ENCODE measurements at places on chromosomes 5 and 9.
A peak's percentile ranks its signal among the peaks of the same experiment; 100 is the strongest.

DNA sequence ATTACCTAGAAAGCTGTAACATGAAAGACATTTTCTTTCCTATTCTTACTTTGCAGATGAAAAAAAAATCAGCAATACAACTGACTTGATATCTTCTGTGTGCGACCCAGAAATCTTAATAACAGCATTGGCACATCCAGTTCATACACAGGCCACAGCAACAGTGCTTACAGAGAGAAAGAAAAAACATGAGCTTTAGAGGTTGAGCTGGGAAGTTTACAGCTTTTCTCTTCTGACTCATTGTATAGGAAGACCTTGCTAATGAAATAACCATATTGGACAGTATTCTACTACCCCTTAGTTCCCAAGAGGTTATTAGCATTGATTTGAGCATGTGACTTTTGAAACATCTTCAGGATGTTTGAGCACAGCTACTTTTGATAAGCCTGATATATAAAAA, 1033.4 kb upstream of the DMAC1 start:
- no peak for DNase-seq

DNA sequence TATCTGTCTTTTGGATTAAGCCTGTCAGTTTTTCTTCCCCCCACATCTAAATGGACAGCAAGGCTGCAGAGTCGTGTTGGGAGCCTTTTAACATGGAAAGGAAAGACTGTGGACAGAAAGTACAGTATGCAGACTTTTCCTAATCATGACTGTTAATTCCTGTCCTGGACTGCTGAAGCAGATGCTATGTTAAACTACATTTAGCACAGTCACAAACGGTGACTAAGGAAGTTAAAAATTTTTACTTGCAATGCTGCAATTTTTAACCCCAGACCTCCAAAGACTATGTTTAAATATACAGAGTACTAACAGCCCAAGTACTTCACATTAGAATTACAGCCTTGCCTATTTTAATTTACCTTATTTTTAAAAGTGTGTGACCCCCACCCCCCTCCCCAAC, 51.8 kb downstream of the ELAVL2 start:
- DNase-seq = peak; percentile 61

- peak; percentile 99 for DNase-seq
These were observed 103.1 kb upstream of the DMRT1 start for GRCh38 chr9:738209-738915.

- DNase-seq = peak; percentile 98
These were observed 23.6 kb upstream of the FIBCD1 start for GRCh38 chr9:130962418-130963316.

DNA sequence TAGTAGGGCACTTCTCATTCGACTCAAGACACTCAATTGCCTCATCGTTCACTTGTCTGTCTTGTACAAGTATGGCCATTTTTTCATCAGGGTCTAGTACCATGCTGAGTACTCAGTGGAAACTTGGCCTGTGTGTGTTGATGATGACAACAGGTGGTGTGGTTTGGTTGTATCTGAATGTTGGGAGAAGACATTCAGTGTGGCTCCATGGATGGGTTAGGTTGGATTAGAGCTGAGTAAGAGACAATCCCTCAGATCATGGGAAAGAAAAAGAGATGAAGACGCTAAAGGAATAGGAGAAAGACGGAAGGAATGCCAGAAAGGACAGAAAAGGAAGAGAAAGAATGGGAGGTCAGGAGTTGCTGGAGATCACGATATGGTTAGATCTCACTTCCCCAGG, 17.0 kb downstream of the PCDH1 start:
- no peak for DNase-seq

DNA sequence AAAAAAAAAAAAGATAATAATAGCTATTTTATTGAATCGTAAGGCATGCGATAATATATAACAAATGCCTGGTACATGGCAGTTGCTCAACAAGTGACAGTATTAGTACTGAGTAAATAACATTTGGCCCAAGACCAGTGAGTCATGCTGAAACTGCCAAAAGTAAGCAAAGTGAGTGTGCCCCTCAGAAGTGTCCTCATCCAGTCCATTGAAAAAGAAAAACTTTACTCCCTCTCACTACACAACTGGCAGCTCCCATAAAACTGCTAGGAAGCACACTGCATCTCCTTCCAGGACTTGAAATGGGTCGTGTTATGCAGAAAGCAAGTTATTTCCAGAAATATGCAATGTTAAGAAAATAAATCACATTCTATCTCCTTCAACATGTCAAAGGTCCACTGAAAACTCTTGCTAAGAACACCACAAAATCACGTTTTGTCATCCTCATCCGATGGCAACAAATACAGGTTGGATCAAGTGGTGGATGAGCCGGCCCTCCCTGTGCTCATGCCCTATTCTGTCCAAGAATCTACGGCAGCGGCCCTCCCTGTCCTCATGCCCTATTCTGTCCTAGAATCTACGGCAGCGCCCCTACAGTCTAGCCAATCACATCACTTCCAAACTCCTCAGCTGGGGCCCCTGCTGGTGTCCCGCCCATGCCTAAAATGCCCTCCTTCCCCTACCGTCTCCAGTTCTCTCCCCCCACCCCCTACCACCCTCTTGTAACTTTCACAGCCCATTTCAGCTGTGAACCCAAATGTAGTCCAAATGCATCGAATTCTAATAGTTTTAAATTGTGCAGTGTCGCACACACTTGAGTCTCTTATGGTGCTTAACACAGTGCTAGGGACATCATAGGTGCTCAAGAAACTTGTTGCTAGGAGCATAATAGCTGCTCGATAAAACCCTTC, 12.5 kb downstream of the PTCH1 start:
- DNase-seq = peak; percentile 69

GRCh38 chr5:137837491-137838394, 29.9 kb upstream of the MYOT start:
- DNase-seq = peak; percentile 31

- DNase-seq = no peak
These were observed 20.1 kb upstream of the OTP start for GRCh38 chr5:77658662-77659061.

- DNase-seq = peak; percentile 41
These were observed 676.5 kb downstream of the DMRTA1 start for GRCh38 chr9:23123048-23123632.

DNA sequence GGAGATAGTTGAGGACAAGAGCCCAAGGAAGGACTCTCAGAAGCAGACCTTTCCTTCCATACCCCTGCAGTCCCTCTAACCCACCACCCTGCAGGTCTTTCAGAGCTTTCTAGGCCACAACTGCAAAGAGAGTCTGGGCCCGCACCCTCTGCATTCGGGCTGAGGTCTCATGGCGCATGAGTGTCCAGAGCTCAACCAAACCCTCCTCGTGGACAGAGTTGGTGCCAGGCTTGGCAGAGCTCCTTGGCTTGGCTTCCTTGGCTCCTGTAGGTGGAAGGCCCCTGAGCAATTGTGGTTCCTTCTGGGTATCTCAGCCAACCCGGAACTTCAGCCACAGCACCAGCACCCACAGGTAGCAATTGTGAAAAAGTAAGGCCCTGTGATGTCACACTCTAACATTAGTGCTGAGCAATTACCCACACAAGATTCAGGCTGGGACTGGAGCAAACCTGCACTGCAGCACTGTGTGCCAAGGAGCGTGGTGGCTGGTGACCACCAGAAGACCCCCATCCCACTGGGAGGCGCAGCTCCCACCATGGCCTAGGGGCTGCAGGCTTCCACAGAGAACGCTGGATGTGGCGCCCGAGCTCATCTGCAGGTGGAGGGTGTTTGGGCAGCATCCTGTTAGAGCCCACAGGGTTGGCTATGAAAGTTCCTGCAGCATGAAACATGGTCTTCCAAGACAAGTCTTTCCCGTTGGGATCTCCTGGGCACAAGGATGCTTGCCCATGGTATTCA, 38.8 kb downstream of the FOXI1 start:
- DNase-seq = no peak

DNA sequence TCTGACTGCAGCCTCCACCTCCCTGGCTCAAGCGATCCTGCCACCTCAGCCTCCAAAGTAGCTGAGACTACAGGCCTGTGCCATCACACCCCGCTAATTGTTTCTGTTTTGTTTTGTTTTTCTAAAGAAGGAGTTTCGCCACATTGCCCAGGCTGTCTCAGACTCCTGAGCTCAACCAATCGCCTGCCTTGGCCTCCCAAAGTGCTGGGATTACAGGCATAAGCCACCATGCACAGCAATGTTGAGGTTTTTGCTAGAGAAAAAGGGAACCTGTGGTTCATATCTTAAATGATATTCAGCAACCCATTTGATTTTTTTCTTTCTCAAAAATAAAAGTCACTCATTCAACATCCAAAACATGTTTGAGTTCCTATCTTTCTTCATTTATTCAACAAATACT, 20.4 kb upstream of the DELE1 start:
- DNase-seq = no peak

DNA sequence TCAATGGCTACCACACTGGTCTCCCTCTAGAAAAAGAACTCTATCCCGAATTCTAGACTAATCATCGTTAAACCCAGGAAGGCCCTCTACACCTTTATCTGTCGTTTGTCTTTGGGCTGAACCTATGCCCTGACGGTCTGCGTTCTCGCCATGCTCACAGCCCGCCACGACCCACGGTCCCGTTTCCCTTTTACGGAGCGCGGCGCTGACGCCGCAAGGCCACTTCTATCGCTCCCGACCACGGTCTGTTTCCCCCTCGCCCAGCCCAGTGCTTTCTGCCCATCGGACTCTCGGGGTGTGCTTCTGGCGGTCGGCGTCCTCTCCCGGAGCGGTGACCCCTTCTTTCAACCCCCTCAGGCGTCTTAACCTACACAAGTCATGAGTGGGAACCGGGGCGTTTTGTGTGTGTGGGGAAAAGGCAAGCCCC, 974 bp downstream of the C9orf40 start:
- DNase-seq = peak; percentile 47

DNA sequence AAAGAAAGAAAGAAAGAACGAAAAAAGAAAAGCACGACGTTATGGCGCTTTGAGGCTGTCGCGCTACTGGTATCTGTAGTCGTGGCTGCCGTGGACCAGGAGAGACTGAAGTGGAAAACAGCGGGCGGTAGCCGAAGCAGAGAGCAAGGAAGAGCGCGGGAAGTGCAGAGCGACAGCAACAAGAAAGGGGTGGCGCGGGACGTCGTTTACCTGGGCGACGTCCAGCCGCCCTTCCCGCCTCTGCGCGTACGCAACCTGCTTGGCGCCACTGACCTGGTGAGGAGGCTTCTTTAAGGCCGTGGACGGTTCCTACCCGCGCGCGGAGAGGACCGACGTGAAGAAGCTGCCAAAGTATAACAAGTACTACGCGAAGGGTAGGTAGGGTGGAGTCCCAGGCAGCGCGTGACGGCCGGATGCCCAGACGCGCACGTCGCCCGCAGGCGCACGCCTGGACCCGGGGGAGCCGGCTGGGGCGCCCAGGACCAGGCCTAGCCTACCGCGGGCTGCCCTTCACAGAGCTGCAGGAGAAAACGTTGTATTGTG, 15.4 kb downstream of the CCL28 start:
- no peak for DNase-seq

GRCh38 chr9:109639674-109640579, 140.1 kb upstream of the PALM2AKAP2 start:
- DNase-seq = peak; percentile 85

DNA sequence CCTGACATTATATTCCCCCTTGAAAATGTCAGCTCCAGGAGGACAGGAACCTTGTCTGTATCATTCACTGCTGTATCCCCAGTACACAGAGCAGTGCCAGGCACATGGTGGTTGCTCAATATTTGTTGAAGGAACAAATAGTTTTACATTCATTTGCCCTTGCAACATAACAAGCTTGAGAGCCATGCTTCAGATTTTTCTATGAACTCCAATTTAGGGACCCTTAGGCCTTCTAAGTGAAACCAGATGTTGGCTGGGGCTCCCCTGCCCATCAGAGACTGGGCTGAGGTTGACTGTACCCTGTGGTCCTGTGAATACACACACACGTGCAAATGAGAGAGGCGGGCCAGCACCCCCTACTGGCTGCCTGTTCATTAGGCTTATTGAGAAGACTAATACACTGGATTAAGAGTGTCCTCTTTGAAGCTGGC, 214.9 kb upstream of the WWC1 start:
- peak; percentile 11 for DNase-seq

DNA sequence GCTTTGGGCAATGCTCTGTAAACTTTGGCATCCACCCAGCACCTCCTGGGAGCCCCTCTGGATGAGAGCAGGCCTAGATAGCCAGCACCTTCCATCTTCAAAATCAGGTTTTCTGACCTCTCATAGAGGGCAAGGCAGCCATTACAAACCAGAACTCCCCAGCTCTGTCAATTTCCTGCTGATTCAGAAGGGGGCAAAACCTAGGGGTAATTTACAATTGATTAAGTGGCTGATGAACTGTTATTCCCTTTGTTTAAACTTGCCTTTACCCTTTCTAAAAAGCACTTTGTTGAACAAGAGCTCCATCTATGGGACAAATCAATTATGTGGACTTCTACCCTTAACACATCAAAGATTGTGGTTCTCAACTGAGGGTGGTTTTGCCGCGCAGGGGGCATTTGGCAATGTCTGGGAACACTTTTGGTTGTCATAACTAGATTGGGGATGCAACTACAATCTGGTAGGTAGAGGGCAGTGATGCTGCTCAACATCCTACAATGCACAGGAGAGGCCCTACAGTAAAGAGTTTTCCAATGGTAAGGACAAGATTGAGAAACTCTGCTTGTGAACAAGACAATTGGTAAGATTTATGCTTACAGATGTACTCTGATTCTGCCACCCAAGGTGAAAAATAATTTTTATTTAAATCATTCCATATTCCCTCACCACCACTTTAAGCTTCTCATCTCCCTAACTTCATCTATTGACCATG, 184.1 kb downstream of the MARCHF11 start:
- peak; percentile 61 for DNase-seq

DNA sequence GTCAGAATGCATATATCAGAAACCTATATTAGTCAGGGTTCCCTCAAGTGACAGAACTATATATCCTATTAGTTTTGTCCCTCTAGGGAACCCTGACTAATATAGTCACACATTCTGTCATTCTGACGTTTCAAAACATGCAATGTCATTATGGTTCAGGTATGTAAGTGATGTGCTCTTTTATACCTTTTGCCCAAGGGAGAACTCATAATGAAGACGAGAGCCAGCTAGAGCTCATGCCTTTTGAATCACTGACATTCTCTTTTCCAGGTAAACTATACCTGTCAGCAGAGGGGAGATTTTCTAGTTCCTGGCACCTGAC, 576.7 kb downstream of the LRRC70 start:
- DNase-seq = no peak

GRCh38 chr5:178551468-178551867, 38.7 kb downstream of the COL23A1 start:
- DNase-seq = no peak

GRCh38 chr5:168989731-168990505, 311.0 kb downstream of the SLIT3 start:
- DNase-seq = no peak

- no peak for DNase-seq
These were observed 241.4 kb downstream of the HINT1 start for GRCh38 chr5:130923543-130924124.

- no peak for DNase-seq
These were observed 1.5 kb downstream of the SHROOM1 start for GRCh38 chr5:132828846-132829494.

GRCh38 chr5:52867809-52868208, 80.1 kb downstream of the ITGA1 start:
- peak; percentile 48 for DNase-seq

- DNase-seq = no peak
These were observed 206.5 kb downstream of the KCTD16 start for GRCh38 chr5:144377207-144377606.

- DNase-seq = no peak
These were observed 41.6 kb downstream of the PTAR1 start for GRCh38 chr9:69718218-69718617.

All from M059J (cell line).